Stimulated activated CD4-positive, alpha-beta T cell treated with anti-CD3 and anti-CD28 coated beads, Interleukin-15, amount 100 ng/mL, for 48 hours (primary cell): ENCODE measurements at places on chromosomes 13 and 19.

DNA sequence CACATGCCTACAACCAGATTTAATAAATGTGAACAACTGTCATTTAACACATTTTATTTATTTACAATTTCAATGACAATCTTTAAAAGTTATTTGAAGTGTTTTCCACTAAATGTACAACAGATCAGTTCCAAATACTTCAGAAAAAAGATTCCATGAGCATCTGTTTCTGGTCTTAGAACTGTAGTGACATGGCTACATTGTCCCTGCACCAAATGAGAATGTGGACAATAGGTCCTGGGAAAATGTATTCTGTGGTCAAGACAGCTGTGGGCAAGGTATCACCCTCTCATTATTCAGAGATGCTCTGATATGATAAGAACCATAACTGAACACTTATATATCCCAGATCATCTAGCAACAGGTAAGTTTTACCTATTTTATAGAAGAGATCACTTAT is 43.7 kb downstream of the ELF1 start:
- no peak for DNase-seq

DNA sequence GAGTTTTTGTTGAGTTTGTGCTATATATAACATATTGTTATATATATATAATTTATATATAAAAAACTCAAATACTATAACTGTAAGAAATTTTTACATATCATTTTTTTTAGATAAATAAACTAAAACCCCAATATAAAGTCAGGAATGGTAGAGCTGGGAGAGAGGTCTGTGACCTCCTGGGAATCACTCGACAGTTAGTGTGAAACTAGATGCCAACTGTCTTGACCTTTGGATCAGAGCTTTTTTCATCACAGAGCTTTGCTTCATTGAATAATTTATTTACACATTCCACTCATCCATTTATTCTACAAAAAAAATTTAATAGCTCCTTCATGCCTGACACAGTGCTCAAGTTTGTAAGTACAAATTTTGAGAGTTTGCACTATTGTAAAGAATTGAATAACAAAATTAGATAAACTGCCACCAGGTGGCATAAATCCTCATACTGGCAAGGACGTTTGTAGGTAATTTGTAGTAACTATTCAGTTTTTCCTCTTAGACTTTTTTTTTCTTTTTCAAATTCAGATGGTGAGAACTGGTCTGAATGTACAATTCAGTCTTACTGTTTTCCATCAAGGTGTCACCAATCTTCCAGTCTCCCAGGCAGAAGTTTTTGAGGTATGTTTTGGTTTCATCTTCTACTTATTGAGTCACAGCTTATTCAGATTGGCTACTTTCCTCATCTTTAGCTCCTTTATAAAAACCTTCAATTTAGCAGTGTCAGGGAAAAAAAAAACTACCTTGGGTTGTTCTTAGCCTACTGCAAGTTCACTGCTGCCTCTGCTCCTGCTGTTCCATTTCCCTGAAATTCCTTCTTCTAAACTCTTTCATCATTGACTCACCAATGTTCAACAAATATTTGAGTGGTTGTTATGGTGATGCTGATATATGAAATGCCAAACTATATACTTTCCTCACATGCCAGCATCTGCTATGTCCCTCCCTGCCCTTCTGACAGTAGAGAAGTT is 28.7 kb downstream of the LACC1 start:
- no peak for DNase-seq

- DNase-seq, result no peak
Measured at GRCh38 chr19:29479941-29480340, 45.9 kb upstream of the VSTM2B start.

DNA sequence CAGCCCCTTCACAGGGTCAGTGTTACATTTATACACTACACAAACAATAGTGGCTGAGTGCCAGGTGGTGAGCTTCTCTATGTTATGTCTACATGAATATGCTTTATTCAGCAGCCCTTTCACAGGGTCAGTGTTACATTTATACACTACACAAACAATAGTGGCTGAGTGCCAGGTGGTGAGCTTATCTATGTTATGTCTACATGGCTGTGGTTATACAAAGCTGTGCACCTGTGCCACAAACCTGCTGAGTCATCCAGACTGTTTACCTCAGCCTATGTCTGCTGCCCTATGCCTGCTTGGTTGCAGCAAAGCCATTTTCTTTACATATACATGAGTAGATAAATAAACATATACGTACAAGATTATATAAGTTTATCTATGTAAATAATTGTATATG is 76.5 kb downstream of the ZNF726 start:
- no peak for DNase-seq

GRCh38 chr19:13937479-13938300 is 527 bp downstream of the PODNL1 start:
- no peak for DNase-seq

- no peak for DNase-seq
Measured at GRCh38 chr19:14718522-14719116, 28.8 kb downstream of the ZNF333 start.

GRCh38 chr19:44207126-44207803 is 5.1 kb upstream of the ZNF227 start:
- DNase-seq, result peak; percentile 66

GRCh38 chr19:19274716-19275565 is 1.8 kb upstream of the TM6SF2 start:
- no peak for DNase-seq

- no peak for DNase-seq
Measured at GRCh38 chr19:2271234-2272103, 10.5 kb downstream of the PEAK3 start.

- DNase-seq, result peak; percentile 86
Measured at GRCh38 chr13:79480954-79481684, at the start of gene NDFIP2. TSS of gene NDFIP2 (plus strand) at chr13:79481155. CDS start at chr13:79481204, 49 bp downstream.

GRCh38 chr13:107864543-107865317 is 350.6 kb downstream of the LIG4 start:
- no peak for DNase-seq

DNA sequence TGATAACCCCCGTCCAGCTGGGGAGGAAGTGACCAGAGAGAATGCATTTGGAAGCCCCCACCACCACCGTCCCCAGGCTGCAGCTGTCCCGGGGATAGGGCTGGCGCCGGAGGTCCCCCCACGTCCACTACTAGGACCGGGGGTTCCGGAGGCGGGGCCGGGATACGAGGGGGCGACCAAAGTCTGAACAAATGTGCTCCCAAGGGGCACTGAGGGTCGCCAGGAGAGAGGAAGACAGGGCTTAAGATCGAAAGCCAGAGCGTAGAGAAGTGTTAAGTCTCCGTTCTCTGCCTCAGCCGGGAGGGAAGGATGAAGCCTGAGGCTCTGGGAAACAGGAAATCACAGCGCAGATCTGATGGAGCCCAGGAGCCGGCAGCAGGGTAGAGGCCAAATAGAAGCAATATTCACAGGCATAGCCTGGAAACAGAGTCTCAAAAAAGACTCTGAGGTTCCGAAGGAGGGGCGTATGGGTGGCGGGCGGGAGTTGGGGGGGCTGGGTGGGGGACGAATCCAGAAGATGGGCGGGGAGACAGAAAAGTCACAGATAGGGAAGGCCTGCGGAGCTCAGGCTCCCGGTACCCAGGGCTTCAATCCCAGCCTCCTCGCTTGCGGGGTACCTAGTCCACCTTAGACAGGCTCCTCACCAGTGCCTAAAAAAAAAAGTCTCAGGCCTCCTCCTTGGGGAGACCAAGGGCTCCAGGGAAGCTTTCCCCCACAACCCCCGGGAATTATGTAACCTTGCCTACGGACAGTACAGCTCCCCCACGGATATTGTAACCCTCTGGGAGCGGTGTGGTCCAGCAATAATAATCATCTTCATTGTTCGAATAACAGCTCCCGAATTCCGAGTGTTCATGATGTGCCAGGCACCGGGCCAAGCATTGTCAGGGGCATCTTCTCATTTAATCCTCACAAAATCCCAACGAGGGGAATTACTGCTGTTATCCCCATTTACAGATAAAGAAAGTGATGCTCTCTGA is 1.1 kb upstream of the ERF start:
- no peak for DNase-seq

- no peak for DNase-seq
Measured at GRCh38 chr13:44403461-44404056, 29.9 kb downstream of the SERP2 start.

- DNase-seq, result no peak
Measured at GRCh38 chr19:18390065-18390907, 4.3 kb downstream of the GDF15 start.

- DNase-seq, result no peak
Measured at GRCh38 chr19:18650021-18650390, 13.2 kb downstream of the KLHL26 start.

- DNase-seq, result no peak
Measured at GRCh38 chr19:3114018-3114726, 20.0 kb downstream of the GNA11 start.

GRCh38 chr13:36358175-36358718 is 12.1 kb upstream of the SPART start:
- DNase-seq, result no peak

GRCh38 chr13:99208845-99209527 is 8.3 kb downstream of the UBAC2 start:
- no peak for DNase-seq

DNA sequence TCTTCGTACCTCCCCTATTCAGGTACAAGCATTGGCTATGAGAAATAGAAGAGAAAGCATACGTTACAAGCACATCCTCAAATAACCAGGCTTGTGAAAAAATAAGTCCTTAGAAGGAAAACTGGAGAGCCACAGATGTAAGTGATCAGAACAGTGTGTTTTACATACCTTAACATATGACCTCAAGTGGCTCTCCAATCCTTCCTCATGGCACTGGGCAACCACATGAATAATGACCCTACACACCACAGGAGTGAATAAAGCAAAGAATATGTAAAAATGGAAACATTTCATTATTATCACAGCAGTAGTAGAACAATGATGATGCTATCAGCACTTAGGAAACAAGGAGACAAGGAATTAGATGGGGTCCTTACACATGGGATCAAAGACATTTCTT is 96.5 kb downstream of the DOCK9 start:
- DNase-seq, result no peak

GRCh38 chr13:99935772-99936171 is 35.8 kb downstream of the ZIC5 start:
- no peak for DNase-seq

- DNase-seq, result no peak
Measured at GRCh38 chr13:100921139-100921538, 246.5 kb upstream of the TMTC4 start.

DNA sequence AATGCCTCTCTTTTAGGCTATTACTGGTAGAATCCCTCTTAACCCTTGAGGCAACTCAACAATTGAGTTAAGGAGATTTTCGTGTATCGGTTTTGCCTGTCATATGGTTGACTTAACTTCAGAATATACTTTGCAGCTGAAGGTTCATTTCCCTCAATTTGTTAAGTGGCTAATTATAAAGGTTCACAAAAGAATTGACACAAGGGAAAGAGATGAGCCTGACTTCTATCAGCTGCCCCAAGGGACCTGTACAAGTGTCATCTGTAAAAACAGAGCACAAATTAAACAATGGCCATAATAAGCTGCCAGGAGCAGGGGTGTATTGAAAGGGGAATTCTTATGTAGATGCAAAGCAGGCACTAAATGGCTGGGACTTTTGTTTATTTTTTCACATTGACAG is 334.8 kb upstream of the OBI1 start:
- DNase-seq, result no peak
